Esophagus muscularis mucosa (tissue), 4 donors: ENCODE measurements at places on chromosomes 3 and 15. TPM values are rescaled to one million over a fixed set of nuclear protein-coding genes. Genes with fewer than 3 reads are reported as not detected.

Gene CAMK2N2
- not detected for total RNA-seq

Gene RHOV
- total RNA-seq, result not detected

DNA sequence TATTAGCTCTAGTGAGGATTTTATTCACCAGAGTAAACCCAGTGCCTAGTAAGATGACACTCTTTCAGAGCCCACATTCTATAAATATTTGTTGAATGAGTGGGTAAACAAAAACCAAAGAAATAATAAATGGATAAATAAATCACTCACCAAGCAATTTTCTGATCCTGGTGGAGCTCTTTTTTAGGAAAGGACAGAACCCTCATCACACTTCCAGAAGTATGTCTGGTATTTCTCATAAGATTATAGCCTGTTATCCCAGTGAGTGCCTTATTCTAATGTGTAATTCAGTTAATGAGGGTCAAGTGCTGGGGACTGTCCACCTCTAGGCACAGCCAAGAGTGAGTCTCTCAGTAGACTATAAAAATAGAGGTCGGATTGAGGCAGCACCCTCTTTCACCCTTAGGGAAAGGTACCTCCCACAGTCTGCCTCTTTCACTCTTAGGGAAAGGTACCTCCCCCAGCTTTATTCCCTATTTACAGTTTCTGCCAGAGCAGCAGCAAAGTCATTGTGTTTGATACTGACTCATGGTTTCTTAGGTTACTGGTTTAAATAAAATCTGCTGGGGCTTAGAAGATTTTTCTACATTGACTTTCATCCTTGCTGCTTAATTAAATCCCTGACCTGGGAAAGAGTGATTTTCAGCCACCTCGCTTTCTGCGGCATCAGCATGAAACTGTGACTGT, 145.0 kb downstream of the STAC start:
- H3K27me3 ChIP-seq, result no peaks in the 10 kb centered on the region
- H3K27ac ChIP-seq, result no peak overlapping the region
- peak; percentile 29 for DNase-seq

- H3K36me3 ChIP-seq, result no peaks in the 10 kb centered on the region
- peaks cover 16% of the 10 kb centered on the region for H3K27me3 ChIP-seq
- no peak overlapping the region for H3K4me3 ChIP-seq
- H3K4me1 ChIP-seq, result peaks cover 20% of the 10 kb centered on the region
- H3K27ac ChIP-seq, result peak overlapping the region; percentile 8
- no peak for DNase-seq
Measured at GRCh38 chr3:160403796-160404470, 4.5 kb downstream of the SMC4 start.

DNA sequence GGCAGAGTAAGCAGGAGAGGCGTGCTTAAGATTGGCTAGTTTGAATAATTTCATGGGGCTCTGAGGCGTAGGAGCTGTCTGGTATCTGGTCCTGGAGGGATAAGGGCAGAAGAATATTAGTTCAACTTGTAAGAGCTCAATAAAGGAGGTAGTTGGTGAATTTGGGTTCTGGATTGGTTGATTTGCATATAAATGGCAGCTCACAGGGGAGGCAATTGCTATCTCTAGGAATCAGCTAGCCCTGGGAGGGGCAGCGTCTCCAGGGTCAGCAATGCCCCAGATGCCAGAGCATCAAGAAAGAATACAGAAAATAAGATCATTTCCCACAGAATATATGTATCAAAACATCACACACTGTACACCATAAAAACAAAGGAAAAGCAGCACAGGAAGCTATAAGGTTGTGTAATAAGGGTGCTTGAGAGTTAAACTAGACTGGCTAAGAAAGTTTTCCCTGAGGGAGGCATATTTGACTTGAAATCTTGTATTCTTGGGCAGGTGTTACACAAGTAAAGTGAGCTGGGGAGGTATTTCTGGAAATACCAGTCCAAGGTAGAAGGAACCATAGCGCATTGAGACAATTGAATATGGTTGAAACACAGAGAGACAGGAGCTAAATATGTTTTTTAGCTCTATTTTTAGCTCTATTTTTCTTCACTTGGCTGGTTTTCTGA, 6.1 kb downstream of the MOBP start:
- H3K36me3 ChIP-seq, result no peaks in the 10 kb centered on the region
- H3K4me3 ChIP-seq, result no peak overlapping the region
- H3K27ac ChIP-seq, result no peak overlapping the region
- DNase-seq, result no peak

DNA sequence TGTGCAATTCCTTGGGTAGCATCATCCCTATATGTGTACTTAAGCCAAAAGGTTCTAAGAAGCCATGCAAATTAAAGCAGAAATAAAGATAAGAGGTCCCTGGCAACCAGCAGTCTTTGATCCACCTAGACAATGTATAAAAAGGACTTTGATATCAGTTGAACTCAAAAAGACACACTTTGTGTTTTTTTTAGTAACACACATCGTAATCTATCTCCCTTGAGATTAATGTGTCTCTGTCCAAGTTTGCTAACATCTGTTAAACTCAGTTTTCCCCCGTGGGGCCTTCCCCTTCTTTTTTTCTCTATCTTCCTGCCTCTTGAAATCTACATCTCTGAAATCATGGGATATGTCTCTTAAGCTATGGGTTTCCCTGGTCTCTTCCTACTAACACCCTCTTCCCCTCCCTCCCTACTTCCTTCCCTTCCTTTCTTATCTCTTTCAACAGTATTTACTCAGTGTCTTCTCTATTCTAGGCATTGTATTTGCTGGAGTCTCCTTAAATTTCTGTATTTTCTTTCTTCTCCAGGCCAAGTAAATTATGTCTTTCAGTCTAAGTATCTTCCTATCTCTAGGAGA, 27.7 kb downstream of the ALDH1A2 start:
- no peaks in the 10 kb centered on the region for H3K27me3 ChIP-seq
- no peak overlapping the region for H3K27ac ChIP-seq
- peaks cover 16% of the 10 kb centered on the region for H3K4me1 ChIP-seq
- no peaks in the 10 kb centered on the region for H3K36me3 ChIP-seq
- DNase-seq, result no peak

DNA sequence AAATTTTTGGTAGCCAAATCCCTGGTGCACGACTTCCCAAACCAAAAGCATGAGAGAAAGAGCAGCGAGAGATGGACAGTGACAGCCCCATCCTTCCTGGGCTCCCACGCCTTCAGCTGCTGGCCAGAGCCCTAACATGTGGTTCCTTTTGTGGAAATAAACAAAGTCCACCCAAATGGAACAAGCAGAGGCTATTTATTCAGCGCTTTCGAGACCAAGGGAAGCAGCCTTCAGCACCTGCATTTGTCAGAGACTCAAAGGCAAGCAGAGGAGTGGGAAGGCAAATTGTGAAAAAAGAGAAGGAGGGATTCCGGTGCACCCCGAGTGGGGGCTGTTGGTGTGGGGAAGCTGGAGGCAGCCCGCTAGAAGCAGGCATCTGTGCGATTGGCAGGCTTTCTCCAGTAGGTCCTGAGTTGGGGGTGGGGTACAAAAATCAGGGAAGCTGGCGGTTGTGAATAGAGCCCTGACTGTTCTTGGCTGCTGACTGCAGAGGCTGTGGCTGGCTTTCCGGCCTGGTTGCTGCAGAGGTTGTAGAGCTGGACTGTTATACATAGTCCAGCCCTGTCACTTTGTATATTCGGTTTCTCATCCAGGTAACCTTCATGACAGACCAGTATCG, 427.2 kb downstream of the OCA2 start:
- no peak overlapping the region for H3K27ac ChIP-seq
- no peaks in the 10 kb centered on the region for H3K36me3 ChIP-seq
- H3K4me3 ChIP-seq, result no peak overlapping the region

DNA sequence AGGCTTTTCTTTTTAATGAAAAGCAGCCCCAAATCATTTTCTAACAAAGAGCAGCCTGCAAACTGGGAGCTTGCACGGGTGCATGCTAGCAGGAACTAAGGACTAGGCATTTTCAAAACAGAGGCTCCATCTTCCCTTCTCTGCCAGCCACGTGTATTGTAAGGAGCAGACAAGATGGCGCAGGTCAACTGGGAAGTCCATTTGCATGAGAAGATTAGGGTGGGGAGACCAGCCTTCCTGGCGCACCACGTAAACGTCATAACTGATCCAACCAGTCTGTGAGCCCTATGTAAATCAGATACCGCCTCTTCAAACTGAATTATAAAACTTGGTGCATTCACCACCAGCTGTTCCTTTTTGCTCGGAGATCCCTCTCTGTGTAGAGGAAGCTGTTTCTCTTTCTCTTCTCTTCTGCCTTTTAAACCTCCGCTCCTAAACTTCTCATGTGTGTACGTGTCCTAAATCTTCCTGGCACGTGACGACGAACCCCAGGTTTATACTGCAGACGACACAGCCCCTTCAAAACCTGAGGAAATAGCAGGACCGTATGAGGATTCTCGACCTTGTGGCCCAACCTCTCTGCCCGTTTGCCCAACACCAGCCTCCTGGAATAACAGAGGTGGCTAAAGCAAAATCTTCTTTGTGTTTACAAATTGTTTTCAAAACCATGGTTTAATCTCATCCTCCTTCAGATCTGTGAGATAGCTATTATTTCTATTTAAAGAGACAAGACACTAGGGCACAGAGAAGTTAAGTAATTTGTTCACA, 26.4 kb upstream of the SLC30A4 start:
- no peaks in the 10 kb centered on the region for H3K27me3 ChIP-seq
- no peaks in the 10 kb centered on the region for H3K36me3 ChIP-seq
- no peaks in the 10 kb centered on the region for H3K4me1 ChIP-seq
